ENCODE measurements at places on chromosomes 2 and 18.

DNA sequence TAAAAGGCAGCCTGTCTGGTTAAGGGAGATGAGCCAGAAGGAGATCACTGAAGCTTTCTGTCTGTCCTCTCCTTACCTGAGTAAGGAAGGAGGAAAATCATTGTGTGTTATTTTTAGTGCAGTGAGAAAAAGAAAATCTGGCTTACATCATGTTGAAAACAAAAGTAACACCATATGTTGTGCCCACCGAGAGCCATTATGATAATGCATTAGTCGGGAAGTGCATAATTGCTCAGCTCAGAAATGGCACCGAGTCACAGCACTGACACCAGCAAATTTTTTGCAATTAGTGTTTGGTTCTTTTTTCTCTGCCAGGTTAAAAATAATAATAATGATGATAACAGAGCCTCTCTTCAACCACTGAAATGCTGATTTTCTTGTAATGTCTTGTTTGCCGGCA lies 46.6 kb downstream of the HNMT start:
- no peak for DNase-seq

DNA sequence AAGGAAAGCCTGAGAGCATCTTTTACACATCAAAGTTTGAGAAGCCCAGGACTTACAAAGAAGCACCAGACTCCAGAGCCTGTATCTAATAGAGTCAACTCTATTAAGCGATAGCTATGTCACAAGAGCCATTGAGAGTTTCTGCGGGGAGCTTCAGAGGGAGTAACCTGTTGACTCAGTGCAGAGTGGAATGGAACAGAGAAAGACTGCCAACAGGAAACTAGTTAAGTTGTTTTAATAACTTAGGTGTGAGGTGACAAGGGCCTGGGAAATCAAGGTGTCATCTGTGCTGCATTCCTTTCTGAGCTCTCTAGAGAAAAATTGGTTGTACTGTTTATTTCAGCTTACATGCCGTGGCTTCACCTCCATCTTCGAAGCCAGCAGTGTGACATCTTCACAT lies 513.8 kb upstream of the POU3F3 start:
- DNase-seq, result peak; percentile 57

DNA sequence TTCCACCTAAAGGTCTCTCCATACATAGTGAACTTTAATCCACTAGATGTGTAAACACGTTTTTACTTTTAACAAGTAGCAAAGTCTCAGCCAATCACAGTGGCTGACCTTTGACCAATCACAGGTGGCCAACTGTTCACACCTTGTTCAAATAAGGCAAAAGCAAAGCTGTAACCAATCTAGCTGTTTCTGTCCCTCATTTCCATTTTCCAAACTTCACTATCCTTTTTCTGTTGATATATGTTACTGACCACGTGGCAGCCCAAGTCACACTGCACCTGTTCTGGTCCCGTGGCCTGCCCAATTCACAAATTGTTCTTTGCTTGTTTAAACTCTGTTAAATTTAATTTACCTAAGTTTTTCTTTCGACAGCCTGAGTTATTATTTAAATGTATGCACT lies 393.5 kb upstream of the NETO1 start:
- peak; percentile 4 for DNase-seq

- no peak for DNase-seq
These were observed 21.1 kb upstream of the IL18R1 start for GRCh38 chr2:102334486-102334885.

- no peak for DNase-seq
These were observed 324.9 kb downstream of the LPIN1 start for GRCh38 chr2:12071318-12071717.

DNA sequence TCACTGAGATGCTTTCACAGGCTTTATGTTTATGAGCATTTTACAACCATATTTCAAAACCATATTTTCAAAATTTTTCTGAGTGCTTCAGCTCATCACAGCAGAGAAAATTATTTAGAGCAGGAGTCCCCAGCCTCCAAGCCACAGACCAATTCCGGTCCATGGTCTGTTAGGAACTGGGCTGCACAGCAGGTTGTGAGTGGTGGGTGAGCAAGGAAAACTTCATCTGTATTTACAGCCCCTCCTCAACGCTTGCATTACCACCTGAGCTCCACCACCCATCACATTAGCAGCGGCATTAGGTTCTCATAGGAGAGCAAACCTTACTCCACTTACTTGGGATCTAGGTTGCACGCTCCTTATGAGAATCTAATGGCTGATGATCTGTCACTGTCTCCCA lies 165.6 kb downstream of the SEPTIN10 start:
- no peak for DNase-seq

GRCh38 chr2:157782057-157782845 lies 93.9 kb downstream of the ACVR1 start:
- DNase-seq, result no peak

DNA sequence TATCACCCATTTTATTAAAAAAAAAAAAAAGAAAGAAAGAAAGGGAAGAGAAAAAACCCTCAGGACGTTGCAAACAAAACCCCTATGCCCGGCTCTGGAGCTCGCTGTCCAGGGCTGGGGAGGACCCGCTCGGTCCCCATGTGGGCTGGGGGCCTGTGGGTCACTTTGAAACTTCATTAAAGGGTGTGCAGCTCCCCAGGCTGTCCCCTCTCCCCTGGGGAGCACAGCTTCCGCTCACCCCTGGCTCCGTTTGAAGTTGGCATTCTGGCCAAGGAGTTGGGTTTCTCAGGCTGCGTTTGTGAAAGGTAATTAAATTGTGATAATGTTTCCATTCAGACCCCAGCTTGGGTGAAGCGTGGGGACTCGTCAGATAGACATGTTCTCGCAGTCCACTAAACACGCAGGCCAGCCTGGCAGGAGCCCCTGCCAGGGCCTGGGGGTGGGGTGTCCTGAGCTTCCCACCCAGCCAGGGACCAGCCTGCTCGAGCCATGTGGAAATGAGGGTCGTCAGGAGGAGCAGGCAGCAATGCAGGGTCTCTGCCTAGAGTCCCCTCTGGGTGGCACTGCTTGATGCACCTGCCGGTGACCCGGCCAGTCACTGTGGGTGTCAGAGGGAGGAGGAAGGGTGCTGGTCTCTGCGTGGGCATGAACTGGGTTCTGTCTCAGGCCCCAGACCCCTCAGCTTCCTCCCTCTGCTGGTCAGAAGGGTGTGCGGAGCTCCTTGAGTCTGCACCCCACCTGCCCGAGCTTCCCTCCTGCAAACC lies 166.2 kb downstream of the INHBB start:
- DNase-seq, result no peak

GRCh38 chr2:126880817-126881216 lies 17.9 kb upstream of the TEX51 start:
- DNase-seq, result no peak

DNA sequence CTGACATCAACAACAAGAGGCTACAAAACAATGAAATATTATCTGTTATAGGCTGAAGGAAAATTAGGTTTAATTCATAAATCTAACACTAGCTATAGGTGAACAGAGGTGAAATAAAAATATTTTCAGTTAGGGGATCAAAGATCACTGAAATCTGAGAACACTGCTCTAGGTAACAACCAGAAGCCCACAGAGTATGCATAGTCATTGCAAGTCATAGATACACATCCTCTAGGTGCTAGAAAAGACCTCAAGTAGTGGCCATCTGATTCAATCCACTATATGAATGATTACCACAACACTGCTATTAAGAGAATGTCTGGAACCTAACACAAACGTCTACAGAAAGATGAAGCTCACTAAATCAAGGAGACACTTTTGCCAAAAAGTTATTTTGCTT lies 264.6 kb upstream of the CYP26B1 start:
- no peak for DNase-seq

DNA sequence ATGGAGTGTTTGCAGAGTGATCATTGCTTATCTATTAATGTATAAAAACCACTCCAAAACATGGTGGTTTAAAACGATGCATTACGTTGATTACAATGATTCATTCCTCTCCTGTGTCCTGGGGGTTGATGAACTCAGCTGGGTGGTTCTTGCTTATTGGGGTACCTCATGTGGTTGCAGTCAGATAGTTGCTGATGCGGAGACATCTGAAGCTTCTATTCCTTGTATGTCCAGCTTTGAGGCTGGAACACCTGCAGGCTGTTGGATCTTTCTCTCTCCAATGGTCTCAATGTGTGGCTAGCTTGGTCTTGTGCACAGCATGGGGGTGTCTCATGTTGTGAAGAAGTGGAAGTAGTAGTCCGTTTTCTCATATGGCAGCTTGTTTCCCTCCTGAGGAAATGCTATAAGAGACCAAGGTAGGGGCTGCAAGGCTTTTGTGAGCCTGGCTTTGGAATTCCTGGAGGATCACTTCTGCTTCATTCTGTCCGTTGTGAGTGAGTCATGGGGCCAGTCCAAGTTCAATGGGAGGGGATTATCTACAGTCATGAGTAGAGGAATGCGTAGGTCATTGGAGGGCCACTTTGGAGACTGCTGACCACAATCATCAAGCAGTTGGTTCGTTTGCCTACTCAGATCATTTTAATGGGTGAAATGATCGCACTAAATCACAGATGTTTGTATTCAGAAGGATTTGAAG lies 601.0 kb downstream of the SLC4A3 start:
- DNase-seq, result no peak

DNA sequence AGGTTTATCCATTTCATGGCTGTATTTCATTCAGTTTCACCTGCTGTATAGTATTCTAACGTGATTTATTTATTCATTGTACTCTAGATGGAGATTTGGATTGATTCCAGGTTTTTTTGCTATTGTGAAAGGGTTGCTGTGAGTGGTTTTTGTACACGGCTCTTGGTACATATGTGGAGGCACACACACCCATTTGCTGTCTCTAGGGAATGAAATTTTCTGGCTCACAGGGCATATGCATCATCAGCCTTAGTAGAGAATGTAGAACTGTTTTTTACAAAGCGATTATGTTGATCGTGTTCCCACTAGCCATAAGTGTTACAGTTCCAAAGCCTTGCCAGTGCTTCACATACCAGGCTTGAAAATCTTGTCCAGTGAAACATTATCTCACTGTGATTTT lies 5.1 kb downstream of the SPTBN1 start:
- DNase-seq, result no peak

DNA sequence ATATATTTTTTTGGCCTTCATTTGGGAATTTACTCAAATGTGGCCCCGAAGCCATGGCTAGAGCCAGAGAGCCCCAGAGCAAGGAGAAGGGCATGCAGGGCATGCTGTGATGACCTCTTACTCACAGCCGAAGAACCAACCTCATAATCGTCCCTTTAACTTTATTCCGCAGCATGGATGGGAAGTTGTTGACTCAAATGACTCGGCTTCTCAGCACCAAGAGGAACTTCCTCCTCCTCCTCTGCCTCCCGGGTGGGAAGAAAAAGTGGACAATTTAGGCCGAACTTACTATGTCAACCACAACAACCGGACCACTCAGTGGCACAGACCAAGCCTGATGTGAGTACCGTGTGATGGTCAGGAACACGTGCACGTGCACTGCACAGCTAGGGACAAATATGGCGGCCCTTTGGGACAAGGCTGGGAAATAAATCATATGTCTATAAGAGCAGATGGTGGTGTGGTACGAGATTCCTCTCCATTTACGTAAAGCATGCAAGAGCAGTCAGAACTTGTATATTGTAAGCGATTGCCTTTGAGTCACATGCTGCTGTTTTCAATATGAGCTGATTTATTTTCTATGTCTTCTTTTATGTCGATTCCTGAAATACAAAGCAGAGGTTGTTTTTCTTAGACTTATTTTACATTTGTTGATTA lies 280.9 kb downstream of the NEDD4L start:
- DNase-seq, result no peak

DNA sequence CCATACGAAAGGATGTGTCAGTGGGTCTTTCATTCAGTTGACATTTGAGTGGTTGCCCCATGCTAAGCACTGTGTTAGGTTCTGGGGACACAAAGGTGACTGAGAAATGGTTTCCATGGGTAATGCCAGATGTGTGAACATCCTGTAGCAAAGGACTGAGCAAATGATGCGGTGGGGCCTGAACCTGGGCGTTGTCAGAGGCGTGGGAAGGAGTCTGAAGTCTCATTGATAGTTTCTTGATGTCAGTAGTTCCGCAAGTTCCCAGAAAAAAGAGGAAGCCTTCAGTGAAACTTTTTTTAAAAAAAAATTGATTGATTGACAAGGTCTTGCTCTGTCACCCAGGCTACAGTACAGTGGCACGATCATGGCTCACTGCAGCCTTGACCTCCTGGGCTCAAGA lies 56.9 kb downstream of the LIMS1 start:
- no peak for DNase-seq

- DNase-seq, result no peak
These were observed 10.7 kb upstream of the FAHD2A start for GRCh38 chr2:95391641-95392310.

DNA sequence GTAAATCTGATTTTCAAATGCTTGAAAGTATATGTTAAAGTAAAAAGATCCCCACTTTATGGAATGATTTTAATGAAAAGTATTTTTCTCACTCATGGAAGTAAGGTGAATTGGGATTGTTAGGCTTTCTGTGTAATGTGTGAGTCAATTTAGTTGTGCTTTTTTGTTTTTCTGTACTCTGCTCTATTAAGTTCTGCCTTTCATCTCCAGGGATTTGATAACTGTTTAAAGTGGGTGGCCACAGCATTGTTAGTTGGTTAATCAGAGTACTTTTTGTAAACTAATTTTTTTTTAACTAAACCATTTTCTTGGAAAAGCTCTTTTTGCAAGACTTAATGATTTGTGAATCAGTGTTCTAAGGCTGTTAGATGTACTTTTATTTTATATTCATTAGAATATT lies 76.8 kb downstream of the ABI2 start:
- no peak for DNase-seq

GRCh38 chr2:141654311-141654710 lies 476.5 kb downstream of the LRP1B start:
- no peak for DNase-seq

- no peak for DNase-seq
These were observed 41.2 kb upstream of the DAPL1 start for GRCh38 chr2:158753641-158754611.

DNA sequence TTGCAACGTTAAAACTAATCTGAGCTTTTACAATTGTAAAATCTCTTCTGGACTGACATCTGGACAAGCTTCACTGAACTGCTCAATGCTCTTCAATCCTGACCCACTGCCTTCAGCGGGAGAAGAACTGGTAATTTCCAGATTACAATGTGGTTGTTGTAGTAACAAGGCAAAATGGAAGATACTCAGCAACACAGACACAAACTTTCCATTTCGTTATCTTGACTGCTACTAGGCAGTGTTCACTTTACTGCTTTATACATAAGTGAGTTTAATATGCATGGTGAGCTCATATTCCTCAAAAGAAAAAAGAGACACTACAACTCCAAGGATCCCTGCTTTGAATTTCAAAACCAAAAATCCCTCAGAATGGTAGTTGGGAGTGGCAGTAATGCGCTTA lies 51.9 kb downstream of the GRB14 start:
- no peak for DNase-seq

GRCh38 chr18:74333091-74333490 lies 17.5 kb downstream of the C18orf63 start:
- DNase-seq, result no peak

DNA sequence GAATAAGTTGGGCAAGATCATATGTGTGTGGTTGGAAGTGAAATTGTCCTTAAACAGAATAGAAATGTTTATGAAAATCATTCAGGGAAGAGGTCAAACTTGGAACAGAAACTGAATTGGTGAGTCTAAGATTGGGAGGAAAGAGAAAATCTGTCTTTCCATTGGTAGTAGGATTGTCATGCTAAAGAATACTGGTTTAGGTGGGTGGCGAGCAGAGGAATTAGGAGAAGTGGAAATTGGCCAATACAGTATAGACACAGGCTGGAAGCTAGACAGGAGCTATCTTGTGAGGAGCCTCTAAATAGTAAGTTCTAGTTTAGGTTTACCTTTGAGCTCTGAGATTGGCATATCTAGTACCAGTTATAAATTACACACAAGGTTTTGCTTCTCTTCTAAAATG lies 80.9 kb upstream of the KYNU start:
- no peak for DNase-seq
